ENCODE measurements at places on chromosomes 7 and 10. TPM values are rescaled to one million over a fixed set of nuclear protein-coding genes. Genes with fewer than 3 reads are reported as not detected.

DNA sequence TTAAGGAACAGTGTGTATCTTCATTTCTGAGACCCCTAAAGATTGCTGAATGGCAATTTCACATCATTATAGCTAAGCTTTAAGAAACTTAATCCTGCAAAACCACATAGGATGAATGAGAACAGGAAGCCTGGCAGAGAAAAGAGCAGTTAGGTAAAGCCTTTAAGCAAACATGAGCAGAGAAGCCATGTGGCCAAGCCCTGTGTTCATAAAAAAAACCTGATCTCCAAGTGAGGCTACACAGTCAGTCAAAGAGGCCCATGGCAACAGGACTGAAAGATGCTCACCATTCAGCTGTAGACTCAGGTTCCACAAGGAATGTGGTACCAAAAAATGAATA, 9.3 kb downstream of the LIPA start:
- DNase-seq: no peak
- H3K4me1 ChIP-seq: peaks cover 3% of the 10 kb centered on the region
- no peak overlapping the region for H3K27ac ChIP-seq

Gene STAMBPL1
- total RNA-seq: 48.5 TPM

Gene SFTPA1
- not detected for total RNA-seq

Gene RPEL1
- total RNA-seq: not detected

Gene CALML3
- not detected for total RNA-seq

Gene SPDYE16
- total RNA-seq: 0.25 TPM

Gene CALML5
- total RNA-seq: not detected

DNA sequence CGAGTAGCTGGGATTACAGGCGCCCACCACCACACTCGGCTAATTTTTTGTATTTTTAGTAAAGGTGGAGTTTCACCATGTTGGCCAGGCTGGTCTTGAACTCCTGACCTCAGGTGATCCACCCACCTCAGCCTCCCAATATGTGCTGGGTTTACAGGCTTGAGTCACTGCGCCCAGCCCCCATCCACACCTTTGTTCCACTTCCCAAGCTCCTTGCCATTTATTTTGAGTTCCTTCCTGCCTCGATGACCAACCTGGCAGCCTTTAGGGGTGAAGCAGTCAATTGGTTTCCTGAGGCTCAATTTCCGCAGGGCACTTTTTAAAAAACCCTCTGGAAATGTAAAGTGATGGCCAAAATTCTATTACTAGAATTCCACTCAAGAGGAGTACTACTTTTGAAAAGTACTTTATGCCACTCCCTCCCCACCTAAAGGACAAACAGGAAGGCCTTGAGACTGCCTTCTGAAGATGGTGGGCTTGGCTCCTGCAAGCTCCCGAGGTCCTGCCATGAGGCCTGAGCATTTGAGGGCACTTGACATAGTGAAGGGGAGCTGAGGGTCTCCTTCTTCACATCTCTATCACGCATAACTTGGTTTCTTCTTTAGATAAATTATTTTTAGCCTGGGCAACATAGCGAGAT, 32.5 kb upstream of the RBM33 start:
- no peak for DNase-seq
- H3K27me3 ChIP-seq: peaks cover 8% of the 10 kb centered on the region
- no peak overlapping the region for H3K27ac ChIP-seq
- H3K4me1 ChIP-seq: no peaks in the 10 kb centered on the region
- no peak overlapping the region for H3K4me3 ChIP-seq

- no peak overlapping the region for H3K4me3 ChIP-seq
- no peaks in the 10 kb centered on the region for H3K4me1 ChIP-seq
- no peaks in the 10 kb centered on the region for H3K36me3 ChIP-seq
Observed at GRCh38 chr7:141201145-141201885, 127.5 kb downstream of the TMEM178B start.

GRCh38 chr10:28077889-28078288, 79.0 kb upstream of the ODAD2 start:
- H3K4me1 ChIP-seq: no peaks in the 10 kb centered on the region
- no peaks in the 10 kb centered on the region for H3K27me3 ChIP-seq
- no peaks in the 10 kb centered on the region for H3K36me3 ChIP-seq
- H3K27ac ChIP-seq: no peak overlapping the region
- no peak for DNase-seq
- H3K4me3 ChIP-seq: no peak overlapping the region

Gene AS3MT
- 0.65 TPM for total RNA-seq

DNA sequence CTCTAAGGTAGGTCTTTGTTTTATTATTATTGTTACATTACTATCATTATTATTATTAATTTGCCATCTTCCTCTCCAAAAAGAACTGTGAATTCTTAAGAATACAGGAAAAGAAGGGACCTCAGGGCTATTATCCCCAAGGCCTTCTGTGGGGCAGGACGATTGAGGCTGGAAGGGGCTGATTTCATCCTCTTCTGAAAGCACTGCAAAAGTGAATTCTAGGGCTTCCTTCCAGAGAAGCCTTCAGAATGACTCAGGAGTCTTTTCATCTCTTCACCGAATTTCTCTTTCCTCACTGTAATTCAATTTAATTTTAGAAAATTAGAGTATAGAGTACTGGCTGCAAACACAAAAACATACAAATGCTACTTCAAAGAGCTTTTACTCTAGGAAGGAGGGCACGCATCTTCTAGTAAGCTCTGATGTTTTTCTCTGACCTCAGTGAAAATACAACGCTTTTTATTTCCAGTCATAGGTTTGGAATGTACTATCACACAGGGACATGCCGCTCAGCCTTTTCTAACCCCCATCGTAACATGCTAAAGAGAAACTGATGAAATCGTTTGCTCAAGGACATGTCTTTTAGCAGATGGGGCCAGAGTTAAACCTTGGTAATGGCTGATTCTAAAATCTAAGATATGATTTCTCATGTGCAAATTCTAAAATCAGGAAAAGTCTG, 280.2 kb upstream of the PITRM1 start:
- H3K36me3 ChIP-seq: no peaks in the 10 kb centered on the region
- no peak for DNase-seq
- H3K4me3 ChIP-seq: no peak overlapping the region
- H3K27ac ChIP-seq: peak overlapping the region; percentile 47
- H3K4me1 ChIP-seq: peaks cover 36% of the 10 kb centered on the region
- H3K27me3 ChIP-seq: peaks cover 23% of the 10 kb centered on the region

Gene ASB13
- 5.4 TPM for total RNA-seq

- H3K4me3 ChIP-seq: no peak overlapping the region
- H3K4me1 ChIP-seq: peaks cover 19% of the 10 kb centered on the region
- no peak for DNase-seq
- H3K27me3 ChIP-seq: no peaks in the 10 kb centered on the region
Observed at GRCh38 chr10:101967713-101968112, 88.3 kb downstream of the ARMH3 start.

- H3K4me3 ChIP-seq: no peak overlapping the region
- H3K27ac ChIP-seq: peak overlapping the region; percentile 70
- peaks cover 38% of the 10 kb centered on the region for H3K4me1 ChIP-seq
- no peaks in the 10 kb centered on the region for H3K27me3 ChIP-seq
- DNase-seq: peak; percentile 26
Observed at GRCh38 chr10:79331226-79331625, 16.0 kb upstream of the PPIF start.

- no peaks in the 10 kb centered on the region for H3K27me3 ChIP-seq
- H3K36me3 ChIP-seq: peaks cover 46% of the 10 kb centered on the region
- H3K27ac ChIP-seq: no peak overlapping the region
Observed at GRCh38 chr7:103093429-103093828, 18.5 kb downstream of the ARMC10 start.

Gene CALHM3
- 0.48 TPM for total RNA-seq

DNA sequence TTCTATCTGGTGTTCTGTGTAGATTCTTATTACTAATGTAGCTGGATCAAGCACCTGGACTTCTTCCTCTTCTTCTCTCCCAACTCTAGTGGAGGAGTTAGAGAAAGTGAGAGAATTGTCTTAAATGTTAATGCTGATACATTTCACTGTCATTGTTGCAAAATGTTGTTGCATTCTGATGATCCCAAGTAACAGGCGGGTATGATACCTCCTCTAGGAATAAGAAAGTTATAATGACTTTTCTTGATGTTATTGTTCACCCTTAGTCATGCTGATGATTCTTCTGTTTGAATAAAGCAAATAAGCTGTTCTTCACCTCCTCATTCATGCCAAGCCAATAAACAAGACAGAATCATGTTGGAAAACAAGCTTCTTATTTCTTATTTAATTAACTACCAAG, 9.1 kb downstream of the CHRM2 start:
- no peaks in the 10 kb centered on the region for H3K4me1 ChIP-seq
- no peak overlapping the region for H3K27ac ChIP-seq
- H3K36me3 ChIP-seq: no peaks in the 10 kb centered on the region
- no peak overlapping the region for H3K4me3 ChIP-seq
- no peak for DNase-seq
- no peaks in the 10 kb centered on the region for H3K27me3 ChIP-seq

GRCh38 chr7:16400893-16401275, 20.5 kb downstream of the CRPPA start:
- no peak for DNase-seq
- no peak overlapping the region for H3K27ac ChIP-seq
- H3K27me3 ChIP-seq: no peaks in the 10 kb centered on the region
- H3K4me1 ChIP-seq: no peaks in the 10 kb centered on the region
- no peak overlapping the region for H3K4me3 ChIP-seq

DNA sequence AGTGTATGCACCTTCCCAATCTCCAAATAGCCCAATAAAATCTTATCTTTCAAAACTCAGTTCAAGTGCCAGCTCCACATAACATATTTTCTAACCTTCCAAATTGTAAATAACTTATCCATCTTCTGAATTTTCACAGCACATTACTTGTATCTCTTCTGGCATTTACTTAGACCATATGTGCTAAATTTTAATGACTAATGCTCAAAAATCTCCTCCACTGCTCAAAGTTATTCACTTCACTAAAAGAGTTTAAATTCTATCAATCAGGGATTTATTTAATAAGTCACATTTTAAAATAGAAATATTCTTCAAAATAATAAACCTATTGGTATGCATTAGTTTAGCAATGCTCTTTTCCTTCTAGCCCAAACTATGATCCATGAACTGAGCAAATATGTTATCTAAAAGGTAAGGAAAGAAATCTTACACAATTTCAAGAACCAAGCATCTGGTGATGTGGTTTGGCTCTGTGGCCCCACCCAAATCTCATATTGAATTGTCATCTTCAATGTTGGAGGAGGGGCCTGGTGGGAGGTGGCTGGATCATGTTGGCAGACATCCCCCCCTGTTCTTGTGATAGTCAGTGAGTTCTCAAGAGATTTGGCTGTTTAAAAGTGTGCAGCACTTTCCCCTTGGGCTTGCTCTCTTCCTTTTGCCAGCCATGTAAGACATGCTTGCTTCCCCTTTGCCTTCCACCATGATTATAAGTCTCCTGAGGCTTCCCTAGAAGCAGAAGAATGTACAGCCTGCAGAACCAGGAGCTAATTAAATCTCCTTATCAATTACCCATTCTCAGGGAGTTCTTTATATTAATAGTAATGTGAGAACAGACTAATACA, 28.1 kb upstream of the GPR22 start:
- no peak overlapping the region for H3K27ac ChIP-seq
- no peak for DNase-seq
- peaks cover 10% of the 10 kb centered on the region for H3K4me1 ChIP-seq
- peaks cover 14% of the 10 kb centered on the region for H3K36me3 ChIP-seq
- no peak overlapping the region for H3K4me3 ChIP-seq
- no peaks in the 10 kb centered on the region for H3K27me3 ChIP-seq

- peaks cover 52% of the 10 kb centered on the region for H3K4me1 ChIP-seq
- H3K27ac ChIP-seq: peak overlapping the region; percentile 45
- H3K27me3 ChIP-seq: no peaks in the 10 kb centered on the region
- no peak for DNase-seq
- H3K4me3 ChIP-seq: no peak overlapping the region
Observed at GRCh38 chr10:119503821-119504220, 38.7 kb downstream of the RGS10 start.
